Fibroblast of skin of abdomen (primary cell): ENCODE measurements at places on chromosomes 16 and 17.
A peak's percentile ranks its signal among the peaks of the same experiment; 100 is the strongest.

- DNase-seq = no peak
These were observed 53.1 kb downstream of the VAT1L start for GRCh38 chr16:77841502-77841763.

DNA sequence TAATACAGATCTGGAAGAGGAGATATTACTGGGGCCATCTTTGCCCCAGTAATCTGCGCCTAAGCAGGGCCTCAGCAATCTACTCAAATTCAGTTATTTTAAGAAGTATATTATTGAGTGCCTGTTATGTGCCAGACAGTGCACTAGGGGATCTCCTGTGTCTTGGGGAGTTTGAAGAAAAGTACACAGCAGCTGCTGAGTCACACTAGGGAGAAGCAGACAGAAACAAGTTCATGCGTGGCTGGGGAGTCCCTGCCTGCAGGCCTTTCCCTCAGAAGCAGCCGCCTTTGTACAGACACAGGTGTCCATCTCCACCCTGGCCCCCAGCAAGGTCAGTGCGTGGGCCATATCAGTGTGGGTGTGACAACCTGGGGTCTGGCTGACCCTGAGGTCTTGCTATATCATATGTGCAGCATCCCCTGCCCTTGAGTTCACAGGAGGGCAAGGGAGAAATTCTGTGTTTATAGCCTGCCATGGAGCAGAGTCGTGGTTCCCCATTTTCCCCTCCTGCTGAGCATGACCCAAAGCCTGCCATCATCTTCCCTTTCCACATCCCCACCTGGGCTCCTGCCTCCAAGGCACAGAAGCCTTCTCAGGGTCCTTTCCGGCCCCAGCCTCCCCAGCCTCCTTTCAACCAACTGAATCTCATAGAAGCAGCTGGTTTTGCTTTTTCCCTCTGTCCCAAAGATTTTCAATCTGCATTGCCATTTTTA is 229.9 kb upstream of the SDK2 start:
- no peak for DNase-seq

GRCh38 chr16:73226675-73227074 is 178.7 kb upstream of the ZFHX3 start:
- no peak for DNase-seq

- no peak for DNase-seq
These were observed 2.6 kb upstream of the NDE1 start for GRCh38 chr16:15647294-15648014.

- peak; percentile 13 for DNase-seq
These were observed at the start of gene MMD for GRCh38 chr17:55421179-55421934. Gene MMD, minus strand, starts transcription at chr17:55421835. Its CDS starts 140 bp downstream, at chr17:55421695.

GRCh38 chr17:75576661-75577060 is 10.9 kb upstream of the MYO15B start:
- DNase-seq = no peak

GRCh38 chr17:48994549-48995303 is 2.5 kb upstream of the IGF2BP1 start:
- DNase-seq = no peak

DNA sequence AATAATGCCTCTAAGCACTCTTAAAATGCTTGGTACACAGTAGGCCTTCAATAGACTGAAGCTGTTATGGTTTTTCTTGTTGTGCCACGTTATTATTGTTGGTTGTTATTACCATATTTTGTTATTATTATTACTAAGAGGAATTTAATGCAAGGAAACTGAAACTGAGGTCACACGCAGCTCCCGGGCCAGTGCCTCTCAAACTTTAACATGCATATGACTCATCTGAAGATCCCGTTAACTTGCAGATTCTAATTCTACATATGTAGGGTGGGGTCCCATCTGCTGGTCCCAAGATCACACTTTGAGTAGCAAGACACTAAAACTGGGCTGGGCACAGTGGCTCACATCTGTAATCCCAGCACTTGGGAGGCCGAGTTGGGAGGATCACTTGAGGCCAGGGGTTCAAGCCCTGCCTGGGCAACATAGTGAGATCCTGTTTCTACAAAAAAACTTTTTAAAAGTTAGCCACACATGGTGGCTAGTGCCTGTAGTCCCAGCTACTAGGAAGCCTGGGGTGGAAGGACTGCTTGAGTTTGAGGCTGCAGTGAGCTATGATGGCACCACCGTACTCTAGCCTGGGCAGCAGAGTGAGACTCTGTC is 888 bp downstream of the ACSM5 start:
- no peak for DNase-seq

- no peak for DNase-seq
These were observed 22.2 kb downstream of the SOCS1 start for GRCh38 chr16:11233727-11234376.

DNA sequence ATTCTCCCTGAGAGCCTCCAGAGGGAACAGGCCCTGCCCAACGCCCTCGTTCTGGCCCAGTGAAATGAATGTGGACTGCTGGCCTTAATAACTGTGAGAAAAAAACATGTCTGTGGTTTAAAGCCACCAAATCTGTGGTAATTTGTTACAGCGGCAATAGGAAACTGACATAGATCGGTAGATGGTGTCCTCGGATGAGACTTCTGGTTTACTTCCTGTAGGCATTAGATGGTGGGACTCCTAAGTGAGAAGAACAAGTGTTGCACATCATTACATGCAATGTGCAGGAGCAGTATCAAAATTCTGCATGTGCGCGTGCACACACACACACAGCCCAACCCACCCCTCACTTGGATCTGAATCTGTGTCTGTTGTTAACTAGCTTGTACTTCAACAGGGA is 42.0 kb downstream of the CDK5R1 start:
- DNase-seq = no peak

DNA sequence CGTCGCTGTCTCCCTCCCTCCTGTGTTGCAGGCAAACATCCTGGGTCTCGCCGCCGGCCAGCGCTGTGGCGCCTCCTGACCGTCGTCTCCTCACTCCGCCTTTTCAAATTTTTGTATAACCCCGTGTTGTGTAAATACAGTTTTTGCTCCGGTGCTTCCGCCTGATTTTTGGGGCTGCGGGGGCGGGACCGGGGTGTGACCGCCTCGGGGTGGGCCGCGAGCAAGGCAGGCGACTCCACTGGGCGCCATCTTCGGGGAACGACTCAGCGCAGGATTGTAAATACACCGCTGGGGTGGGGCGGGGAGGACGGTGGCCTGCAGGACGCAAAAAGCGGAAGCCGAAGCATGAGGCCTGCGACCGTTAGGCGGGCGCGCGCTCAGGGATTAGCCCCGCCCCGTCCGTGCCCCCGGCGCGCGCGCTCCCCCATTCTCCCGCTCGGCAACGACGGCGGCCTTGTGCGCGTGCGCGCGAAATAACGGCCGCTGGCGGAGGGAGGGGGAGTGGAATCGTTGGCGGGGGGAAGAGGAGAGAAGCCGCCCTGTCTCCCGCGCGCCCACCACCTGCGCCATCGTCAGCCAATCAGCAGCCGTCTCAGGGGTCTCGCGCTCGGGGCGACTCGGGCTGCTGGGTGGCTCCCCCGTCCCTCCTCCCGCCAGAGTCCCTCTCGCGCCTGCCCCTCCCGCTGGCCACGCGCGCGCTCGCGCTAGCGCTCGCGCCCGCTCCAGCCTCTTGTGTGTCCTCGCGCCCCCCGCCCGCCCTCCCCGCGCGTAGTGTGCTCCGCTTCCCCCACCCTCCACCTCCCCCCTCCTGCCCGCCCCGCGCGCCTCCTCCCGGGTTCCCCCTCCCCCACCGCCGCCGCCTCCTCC is 864 bp upstream of the MAZ start:
- DNase-seq = peak; percentile 97

- DNase-seq = no peak
These were observed 44.8 kb downstream of the CDYL2 start for GRCh38 chr16:80759419-80760162.

DNA sequence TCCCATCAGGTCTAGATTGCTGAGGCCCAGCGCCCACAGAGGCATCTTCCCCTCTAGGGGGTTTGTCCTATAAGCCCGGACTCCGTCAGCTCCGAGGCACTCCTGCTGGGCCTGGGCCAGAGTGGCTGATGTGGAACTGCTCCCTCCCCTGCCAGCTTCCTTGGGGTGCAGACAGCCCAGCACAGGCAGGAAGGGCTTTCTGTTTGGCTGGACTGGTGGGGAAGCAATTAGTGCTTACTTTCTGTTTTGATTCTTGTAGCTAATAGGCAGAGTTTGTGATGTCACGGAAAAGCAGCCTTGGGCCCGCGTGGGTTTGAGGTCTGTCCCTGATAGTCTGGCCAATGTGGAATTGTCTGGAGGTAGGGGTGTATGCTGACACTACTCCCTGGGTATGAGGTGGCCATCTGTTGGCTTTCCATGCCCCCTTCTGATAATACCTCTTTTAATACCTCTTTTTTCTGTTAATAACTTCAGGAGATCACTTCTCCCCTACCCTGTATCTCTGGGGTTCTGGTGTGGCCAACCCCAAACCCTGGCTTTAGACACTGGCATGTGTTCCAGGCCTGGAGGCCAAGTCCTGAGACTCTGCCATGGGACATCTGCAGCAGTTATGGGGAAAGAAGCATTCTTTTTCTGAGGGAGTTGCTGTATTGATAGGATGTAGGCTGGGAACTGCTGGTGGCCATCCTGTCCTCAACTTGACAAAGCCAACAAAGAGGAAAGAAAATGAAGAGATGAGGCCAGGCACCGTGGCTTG is 190.9 kb downstream of the RAB11FIP4 start:
- no peak for DNase-seq

- peak; percentile 66 for DNase-seq
These were observed 58.3 kb downstream of the RAI1 start for GRCh38 chr17:17739388-17740066.

GRCh38 chr17:64694207-64694606 is 32.1 kb upstream of the SMURF2 start:
- DNase-seq = no peak

DNA sequence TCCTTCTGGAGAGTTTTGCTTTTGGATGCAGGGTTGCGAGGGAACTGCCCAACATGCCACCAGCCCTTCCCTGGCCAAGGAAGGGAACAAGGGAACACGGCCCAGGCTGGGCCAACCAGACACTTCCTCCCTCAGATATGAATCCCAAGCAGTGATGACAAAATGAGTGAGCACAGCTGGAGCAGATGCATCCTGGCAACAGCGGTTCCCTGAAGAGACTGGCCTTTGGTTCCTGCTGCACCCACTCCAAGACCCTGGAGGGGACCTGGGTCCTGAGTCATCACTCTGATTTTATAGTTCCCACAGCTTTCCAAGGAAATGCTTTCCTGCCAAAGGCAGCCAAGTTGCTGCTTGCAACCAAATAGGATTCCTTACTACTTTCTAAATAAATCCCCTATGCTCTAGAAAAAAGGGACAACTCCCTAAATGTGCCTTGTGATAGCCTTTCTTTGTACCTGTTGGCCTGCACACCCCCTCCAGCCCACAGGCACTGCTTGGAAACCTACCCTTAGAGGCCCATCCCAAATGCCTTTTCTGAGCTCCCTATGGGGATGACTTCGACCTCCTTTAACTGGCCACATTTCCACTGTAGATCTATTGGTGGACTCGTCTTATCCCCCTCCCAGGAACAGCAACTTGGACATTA is 5.3 kb downstream of the ST3GAL2 start:
- DNase-seq = peak; percentile 78

DNA sequence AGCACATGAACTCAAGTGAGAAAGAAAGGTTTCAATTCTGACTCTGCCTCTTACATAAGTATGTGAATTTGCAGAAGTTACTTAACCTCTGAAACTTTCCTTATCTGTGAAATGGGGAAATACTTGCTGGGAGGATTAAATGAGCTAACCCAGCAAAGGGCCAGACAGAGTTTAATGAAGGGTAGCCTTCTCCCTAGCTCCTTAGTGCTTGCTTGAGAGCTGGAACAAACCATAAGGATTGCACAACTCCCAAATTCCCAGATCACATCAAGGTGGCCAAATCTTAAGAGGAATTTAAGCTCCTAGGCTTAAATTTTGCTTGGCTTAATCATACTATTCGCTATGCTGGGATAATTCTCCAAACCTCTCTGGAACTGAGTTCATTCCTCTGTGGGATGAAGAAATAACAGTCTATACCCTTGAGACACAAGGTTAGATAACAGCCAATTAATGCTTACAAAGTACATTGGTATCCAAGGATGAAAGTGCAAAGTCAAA is 11.8 kb upstream of the WSB1 start:
- DNase-seq = peak; percentile 66

- DNase-seq = peak; percentile 54
These were observed 16.0 kb upstream of the TANC2 start for GRCh38 chr17:62950067-62950466.

GRCh38 chr17:68351395-68351794 is 60.1 kb downstream of the ARSG start:
- DNase-seq = peak; percentile 41

- DNase-seq = no peak
These were observed 16.9 kb upstream of the TNFRSF13B start for GRCh38 chr17:16988749-16989229.

DNA sequence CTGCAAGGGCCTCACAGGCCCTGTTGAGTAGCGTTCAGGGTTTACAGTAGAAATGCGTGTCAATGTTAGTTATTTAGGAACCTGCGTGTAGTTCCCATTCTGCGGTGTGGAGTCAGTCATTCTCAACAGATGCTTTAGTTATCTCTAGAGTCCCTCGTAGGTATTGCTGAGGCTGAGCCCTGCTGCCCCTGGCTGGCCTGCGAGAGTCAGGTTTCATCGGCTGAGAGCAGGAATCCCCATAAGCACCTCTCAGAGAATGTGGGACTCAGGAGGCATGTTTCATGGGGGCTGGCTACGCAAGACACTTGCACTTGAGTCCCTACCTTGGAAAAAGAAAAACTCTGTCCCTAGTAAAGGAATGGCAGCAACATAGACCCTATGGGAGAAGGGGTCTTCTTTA is 347.5 kb upstream of the ASIC2 start:
- DNase-seq = no peak

- DNase-seq = no peak
These were observed 84.5 kb upstream of the HSBP1 start for GRCh38 chr16:83723244-83723643.

GRCh38 chr17:82303944-82304808 is 13.2 kb downstream of the CD7 start:
- DNase-seq = no peak

GRCh38 chr17:17780922-17781590 is 55.7 kb downstream of the SREBF1 start:
- peak; percentile 78 for DNase-seq

- DNase-seq = no peak
These were observed 2.7 kb downstream of the MYH13 start for GRCh38 chr17:10370016-10370608.

DNA sequence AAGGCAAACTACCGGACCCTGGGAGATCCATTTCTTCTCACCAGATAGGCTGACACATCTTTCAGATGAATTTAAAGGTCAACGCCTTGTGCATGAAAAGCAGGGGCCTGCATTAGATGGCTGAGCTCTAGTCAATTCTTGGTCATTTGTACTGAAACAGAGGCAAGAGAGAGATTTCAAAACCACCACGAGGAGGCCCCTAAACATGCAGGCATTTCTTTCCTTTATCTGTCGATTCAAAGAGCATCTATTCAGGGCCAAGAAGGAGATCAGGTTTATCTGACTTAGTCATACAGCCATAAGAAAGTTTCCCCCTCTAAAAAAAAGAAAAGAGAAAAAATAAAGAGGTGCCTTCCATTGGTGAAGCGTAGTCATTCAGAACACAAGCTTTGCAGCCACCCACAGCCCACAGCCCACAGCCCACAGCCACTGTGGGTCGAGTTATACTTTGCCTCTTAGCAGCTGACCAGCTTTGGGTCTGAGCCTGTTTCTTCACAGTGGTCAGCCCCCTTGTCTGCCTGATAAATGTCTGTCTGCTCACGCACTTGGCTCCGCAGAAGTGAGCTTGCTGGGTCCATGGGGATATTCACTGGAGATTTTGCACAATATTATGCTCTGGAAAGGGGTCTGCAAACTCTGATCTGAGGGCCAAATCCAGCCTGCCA is 207.5 kb downstream of the CDH13 start:
- peak; percentile 28 for DNase-seq

- no peak for DNase-seq
These were observed 41.4 kb downstream of the RPH3AL start for GRCh38 chr17:311119-311782.
